ENCODE measurements at places on chromosomes 3 and 15. TPM values are rescaled to one million over a fixed set of nuclear protein-coding genes. Genes with fewer than 3 reads are reported as not detected.

GRCh38 chr3:188360364-188360881 is 206.5 kb downstream of the LPP start:
- H3K4me3 ChIP-seq, result peak overlapping the region; percentile 9
- no peak overlapping the region for H3K27ac ChIP-seq
- DNase-seq, result no peak
- no peaks in the 10 kb centered on the region for H3K27me3 ChIP-seq

GRCh38 chr3:69542089-69542804 is 156.4 kb upstream of the FRMD4B start:
- DNase-seq, result no peak
- peaks cover 46% of the 10 kb centered on the region for H3K27me3 ChIP-seq
- no peaks in the 10 kb centered on the region for H3K36me3 ChIP-seq
- peaks cover 5% of the 10 kb centered on the region for H3K4me1 ChIP-seq

DNA sequence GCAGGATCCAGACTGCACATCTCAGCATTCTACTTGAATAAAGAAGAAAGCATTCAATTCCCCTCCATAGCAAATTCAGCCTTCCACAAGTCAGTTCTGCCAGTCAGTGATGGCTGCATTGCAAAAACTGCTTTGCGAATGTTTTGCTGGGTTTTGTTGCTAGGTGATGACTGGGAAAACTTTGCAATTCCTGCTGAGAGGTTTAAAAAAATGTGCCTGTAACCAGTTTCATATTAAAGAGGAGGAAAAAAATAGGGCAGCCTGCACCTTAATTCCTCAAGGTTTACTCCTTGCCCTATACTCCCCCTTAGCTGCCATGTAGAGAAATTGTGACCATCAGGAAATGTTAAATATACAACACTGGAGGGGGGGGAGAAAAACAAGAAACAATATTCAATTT is 225.6 kb upstream of the ATP11B start:
- no peaks in the 10 kb centered on the region for H3K36me3 ChIP-seq
- no peaks in the 10 kb centered on the region for H3K4me1 ChIP-seq
- peaks cover 8% of the 10 kb centered on the region for H3K27me3 ChIP-seq
- no peak for DNase-seq

- H3K4me3 ChIP-seq, result no peak overlapping the region
- DNase-seq, result no peak
- no peaks in the 10 kb centered on the region for H3K36me3 ChIP-seq
- no peak overlapping the region for H3K27ac ChIP-seq
- no peaks in the 10 kb centered on the region for H3K4me1 ChIP-seq
Observed at GRCh38 chr3:133096900-133097613, 58.9 kb downstream of the TMEM108 start.

DNA sequence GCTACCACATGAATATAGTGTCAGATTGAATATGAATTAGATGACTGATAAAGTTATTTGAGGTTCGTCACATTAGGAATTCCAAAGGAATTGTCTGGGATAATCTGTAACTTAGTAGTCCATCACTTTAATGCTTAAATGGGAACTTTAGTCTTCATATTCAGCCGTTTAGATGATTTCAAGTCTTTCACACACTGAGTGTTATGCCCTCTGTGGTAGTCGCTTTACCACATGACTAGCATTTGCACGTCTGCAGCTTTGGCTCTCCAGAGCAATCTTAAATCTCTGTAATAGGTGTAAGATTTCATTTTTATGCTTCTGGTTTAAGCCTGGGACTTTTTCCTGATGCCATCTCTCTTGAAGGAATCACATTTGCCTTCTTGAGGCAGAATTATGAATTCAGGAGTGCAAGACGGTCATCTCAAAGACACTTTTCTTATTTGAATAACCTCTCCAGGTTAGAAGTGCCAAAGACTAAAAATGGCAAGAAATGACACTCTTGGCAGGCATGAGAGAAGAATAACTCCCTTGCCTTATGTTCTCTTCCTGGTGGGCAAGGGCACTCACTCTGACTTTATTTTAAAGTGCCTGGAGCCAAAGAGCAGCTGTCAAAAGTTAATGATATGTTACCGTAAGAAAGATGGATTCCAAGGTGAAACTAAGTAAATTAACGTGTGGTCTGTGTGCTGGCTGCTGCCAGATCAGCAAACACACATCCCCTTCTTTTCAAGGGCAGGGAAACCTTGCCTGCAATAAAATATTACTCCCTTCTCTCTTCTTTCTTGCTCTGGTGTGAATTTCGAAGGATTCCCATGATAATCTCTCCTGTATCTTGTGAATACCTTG is 153.3 kb downstream of the B3GALNT1 start:
- peaks cover 34% of the 10 kb centered on the region for H3K27me3 ChIP-seq
- peaks cover 12% of the 10 kb centered on the region for H3K4me1 ChIP-seq
- H3K36me3 ChIP-seq, result no peaks in the 10 kb centered on the region
- no peak for DNase-seq
- H3K4me3 ChIP-seq, result no peak overlapping the region
- no peak overlapping the region for H3K27ac ChIP-seq

The ERC2 gene
- 0.35 TPM for total RNA-seq

DNA sequence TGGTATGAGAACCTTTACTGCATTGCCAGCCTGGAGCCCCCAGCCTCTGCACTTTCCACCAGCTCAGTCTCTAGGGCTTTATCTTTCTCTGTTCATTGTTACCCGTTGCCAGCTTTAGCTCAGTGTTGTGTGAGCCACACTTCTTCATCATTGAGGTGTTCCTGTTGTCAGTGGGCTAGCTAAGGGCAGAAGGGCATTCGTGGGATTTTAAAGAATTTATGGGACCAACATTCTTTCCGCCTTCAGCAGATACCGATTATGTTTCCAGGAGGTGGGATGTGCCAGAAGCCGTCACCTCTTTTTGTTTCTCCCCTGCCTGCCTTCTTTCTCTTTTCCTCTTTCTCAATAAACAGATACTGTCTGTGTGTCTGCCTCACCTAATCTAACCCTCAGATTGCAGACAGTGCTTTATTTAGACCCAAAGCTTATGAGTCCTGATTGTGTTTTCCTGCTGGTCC is 64.5 kb downstream of the PGPEP1L start:
- no peak overlapping the region for H3K27ac ChIP-seq
- H3K27me3 ChIP-seq, result no peaks in the 10 kb centered on the region
